ENCODE measurements at places on chromosomes 7 and 10.

DNA sequence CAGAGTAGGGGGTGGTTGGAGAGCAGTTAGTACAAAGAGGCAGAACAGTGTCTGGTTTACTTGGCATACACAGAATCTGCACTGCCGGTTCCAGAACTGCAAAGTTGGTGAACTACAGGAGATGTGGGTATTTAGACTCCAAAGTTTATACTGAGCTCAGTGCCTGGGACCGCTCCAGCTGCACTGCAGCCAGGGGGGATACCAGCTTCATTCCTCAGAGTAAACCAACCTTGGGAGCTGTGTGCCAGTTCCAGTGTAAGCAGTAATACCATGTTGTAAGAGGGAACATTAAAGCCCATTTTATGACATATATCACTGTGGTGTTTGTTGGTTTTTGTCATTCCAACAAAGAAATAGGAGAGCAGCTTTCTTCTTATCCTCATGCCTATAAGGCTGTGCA is 23.4 kb downstream of the LOXL4 start:
- no peak for DNase-seq

DNA sequence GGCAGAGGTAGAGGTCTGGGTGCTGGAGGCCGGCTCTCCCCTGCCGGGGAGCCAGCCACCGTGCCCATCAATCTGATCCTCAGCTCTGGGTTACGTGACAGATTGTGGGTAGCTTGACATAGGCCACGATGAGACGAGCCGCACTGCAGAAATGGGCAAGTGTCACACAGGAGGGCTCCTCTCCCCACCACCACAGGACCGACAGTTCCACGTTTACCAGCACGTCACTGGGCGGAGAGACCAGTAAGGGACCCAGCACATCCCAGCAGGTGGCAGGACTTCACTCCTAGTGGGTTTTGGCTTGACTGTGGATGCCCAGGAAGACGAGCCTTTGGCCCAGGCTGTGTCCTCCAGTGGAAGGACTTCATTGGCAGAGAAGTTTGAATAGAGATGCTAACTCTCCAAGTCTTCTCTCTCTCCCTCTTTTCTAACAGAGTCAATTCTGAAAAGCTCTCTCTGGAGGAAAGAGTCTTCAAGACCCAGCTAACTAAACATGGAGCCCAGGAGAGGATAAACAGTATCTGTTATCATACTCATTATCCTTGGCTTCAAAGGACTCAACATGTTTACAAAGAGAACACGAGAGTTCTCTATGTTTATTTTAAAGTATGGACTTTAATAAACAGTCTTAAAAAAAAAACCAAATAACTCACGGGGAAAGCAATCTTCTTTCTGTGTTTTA is 129.3 kb upstream of the JCAD start:
- DNase-seq: no peak

DNA sequence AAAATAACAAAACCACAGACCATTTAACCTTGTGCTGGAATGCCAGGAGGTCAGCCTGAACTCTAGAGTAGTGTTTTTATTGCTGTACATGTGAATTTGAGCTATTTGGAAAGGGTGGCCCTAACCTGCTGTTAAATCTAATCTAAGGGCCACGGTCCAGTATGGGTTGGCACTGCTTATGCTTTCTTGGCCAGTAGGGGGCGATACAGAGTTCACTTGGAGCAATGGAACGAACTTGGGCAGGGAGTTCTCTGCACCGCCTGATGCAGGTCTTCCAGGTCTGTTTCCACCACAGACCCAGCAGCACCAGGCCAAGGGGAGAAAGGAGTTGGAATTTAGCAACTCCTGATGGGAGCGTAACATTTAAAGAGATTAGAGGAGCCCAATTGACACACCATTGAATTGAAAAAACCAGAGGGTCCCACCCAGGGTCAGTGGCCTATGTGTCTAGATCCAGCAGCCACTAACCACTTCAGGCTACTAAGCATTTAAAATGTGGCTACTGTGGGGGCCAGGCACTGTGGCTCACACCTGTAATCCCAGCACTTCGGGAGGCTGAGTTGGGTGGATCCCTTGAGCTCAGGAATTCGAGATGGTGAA is 75.7 kb upstream of the EFCAB10 start:
- DNase-seq: no peak

DNA sequence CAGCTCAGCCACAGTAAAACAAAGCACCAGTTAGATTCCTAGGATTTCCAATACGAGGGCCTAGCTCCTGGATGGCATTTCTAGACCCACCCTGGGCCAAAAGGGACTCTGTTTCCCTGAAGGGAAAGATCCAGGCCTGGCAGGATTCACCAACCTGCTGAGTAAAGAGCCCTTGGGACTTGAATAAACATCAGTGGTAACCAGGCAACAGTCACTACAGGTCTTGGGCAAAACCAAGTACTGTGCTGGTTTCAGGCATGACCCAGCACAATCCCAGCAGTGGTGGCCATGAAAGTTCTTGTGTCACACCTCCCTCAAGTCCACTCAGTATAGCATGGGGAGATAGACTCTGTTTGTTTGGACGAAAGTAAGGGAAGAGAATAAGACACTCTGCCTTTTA is 31.0 kb upstream of the STARD3NL start:
- DNase-seq: no peak

DNA sequence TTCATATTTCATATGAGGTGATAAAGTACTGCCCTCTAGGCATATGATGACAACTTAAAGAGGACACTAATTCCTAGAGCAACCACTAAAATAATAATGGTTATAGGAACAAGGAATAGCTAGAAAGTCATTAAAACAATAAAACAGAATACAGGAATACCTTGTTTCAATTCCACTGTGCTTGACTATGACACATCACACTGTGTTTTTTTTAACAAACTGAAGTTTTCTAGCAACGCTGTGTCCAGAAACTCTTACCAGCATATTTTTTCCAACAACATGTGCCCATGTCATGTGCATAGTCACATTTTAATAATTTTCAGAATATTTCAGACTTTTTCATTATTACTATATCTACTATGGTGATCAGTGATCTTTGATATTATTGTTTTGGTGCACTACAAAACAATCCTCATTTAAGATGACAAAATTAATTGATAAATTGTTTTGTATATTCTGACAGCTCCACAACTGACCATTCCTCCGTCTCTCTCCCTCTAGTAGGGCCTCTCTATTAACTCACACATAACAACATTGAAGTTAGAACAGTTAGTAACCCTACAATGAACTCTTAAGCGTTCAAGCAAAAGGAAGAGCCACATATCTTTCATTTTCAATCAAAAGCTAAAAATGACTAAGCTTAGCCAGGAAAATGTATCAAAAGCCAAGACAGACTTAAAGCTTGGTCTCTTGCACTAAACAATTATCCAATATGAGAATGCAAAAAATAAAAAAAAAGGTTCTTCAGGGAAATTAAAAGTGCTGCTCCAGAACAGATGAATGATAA is 85.8 kb downstream of the SNX13 start:
- DNase-seq: no peak

DNA sequence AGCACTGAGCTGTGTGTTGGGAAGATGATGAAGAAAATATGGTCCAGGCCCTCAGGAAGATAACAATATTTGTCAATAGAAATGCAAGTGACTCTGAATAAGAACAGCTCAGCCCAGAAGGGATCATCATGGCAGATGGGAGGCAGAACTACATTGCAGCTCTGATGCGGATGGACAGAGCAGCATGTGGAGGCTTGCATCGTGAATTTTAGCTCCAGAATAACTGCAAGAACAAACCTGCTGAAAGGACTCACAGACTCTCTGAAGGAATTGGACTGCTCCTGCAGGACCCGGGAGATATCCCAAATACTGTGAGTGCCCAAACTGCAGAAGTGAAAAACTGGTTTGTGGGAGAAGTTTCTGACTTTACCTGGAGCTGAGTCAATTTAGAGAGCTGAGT is 80.6 kb upstream of the LAMB4 start:
- no peak for DNase-seq

DNA sequence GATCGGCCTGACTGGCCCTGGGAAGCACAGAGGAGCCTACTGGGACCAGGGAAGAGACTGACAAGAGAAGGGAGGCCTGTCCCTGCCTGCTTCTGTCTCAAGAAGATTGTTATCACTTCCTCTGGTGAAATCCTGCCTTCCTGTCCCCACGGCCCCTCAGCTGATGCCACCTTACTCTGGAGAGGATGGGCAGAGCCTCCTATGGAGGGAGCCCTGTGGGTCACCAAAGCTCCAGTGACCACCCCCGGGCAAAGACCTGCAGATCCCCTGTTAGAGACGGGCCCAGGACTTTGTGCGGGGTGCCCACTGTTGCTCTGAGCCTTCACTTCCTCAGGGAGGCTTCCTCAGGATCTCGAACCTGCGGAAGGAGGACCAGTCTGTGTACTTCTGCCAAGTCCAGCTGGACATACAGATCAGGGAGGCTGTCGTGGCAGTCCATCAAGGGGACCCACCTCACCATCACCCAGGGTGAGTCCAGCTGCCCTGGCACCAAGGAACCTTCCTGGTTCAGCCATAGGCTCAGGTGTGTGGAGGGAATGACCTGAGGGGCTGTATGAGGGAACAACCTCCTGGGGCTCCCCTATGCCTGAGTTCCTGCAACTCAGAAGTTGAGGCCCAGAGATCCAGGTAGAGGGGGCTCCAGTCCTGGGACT is 1.4 kb upstream of the PILRB start:
- no peak for DNase-seq

DNA sequence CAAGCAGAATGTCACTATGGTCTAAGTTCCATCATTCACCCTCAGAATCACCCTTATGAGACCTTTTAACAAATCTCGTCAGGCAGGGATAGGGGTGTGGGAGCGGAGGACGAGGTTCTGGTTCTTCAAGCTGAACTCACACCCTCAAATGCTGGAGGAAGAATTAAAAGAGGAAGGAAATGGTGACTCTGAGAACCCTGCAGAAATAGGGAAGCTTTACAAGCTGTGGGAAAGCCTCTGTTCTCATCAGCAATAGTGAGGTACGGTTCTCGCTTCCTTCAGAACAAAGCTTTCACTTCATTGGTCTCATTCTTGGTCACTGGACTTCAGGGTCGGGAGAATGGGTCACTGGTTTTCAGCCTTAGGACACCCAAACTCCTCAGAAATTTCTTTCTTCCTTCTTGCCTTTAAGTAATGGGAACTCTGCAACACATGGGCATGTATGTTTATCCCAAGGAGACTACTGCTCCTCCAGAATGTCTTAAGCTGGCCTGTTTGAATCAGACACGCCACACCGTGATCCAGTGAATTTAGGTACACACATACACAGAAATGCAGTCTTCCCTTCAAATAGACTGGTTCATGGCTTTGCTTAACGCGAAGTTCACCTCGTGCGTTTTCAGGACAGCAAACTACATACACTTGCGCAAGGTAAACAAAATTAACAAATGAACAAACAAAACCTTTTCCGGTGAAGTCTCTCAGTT is 226.0 kb downstream of the SFMBT2 start:
- no peak for DNase-seq

- no peak for DNase-seq
Measured at GRCh38 chr10:46558392-46559185, 2.1 kb upstream of the GPRIN2 start.

DNA sequence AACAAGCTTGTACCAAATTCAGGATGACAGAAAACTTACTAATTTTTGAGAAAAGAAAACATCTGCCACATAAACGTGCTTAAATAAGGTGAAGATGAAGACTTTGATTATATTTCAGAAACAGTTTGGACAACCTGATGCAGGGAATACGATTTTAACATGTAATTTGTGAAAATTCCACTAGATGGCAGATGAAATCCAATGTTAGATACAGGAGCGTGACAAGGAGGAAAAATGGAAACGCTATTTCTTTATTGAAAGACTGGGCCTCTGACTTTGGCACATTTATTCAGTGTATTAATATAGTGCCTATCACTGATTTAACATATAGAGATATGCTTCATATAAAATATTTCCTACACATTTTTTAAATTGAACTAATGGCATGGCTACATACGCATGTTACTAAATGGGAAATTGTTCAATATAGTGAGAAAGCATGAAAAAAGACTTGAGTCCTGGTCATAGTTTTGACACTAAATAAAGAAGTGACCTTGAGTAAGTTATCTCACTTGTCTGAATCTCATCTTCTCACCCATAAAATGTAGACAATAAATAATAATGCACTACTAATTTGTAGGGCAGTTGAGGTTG is 60.7 kb downstream of the CD36 start:
- peak; percentile 68 for DNase-seq

DNA sequence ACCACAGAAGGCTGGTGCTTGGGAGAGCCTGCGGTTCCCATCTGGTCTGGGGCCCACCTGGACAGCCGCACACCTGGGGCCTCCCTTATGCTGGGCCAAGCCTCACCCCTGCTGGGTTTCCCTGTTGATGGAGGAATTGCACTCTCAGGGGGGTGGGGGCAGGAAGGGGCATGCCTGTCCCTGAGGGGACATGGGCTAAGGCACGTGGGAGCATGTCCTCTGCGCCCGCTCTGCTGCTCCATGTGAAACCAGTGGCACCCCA is 43.4 kb downstream of the OAT start:
- DNase-seq: no peak

- no peak for DNase-seq
Measured at GRCh38 chr10:75043256-75044131, 68.0 kb upstream of the SAMD8 start.

- DNase-seq: no peak
Measured at GRCh38 chr7:86785641-86786040, 141.9 kb downstream of the GRM3 start.

DNA sequence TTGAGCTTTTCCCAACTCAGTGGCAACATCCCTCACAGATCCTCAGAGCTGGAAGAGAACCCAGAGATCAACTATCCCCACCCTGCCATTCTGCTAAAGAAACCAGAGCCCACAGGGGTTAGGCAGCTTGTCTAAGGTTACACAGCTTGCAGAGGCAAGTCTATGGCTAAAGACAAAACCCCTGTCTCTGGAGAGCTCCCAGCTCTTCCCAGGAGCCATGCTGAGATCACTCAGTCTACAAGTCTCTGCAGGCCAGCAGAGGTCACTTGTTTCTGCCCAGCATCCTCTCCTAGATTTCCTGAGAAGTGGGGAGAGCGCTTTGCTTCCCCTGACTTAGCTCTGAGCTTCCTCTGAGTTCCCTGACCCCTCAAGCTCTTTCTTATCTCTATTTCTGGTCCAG is 28.5 kb upstream of the LOXL4 start:
- DNase-seq: no peak

DNA sequence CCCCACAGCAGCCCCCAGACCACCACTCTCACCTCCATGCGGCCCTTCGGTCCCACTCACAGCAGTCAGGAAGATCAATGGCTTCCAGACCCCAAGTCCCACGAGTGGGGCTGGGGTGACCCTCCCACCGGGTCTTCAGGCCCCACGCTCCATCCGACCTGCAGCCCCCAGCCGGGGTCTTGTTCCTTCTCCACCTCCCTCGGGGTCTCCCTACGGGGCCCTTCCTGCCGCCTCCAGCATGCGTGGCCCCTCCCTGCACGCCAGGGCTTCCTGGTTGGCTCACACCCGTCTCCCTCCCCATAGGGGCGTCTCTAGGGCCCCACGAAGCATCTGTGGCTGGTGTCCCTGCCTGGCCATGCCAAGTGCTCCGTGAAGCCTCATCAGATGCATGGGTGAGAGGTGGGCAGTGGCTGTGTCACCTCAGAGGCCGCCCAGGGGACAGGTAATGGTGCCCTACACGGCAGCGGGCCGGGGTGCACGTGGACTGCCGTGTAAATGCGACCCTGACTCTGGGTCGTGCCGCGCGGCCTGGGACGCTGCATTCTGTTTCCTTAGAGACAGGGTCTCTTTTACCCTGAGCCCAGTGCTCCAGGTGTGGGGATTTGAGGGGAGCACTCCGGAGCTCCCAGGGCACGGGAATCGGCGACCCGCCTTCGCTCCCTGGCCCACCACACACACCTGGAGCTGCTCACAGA is 19.9 kb downstream of the ADAP1 start:
- DNase-seq: no peak

Data from NCI-H1092 (cell line).